NCI-H524 (cell line): ENCODE measurements at places on chromosomes 3 and 15.
A peak's percentile ranks its signal among the peaks of the same experiment; 100 is the strongest.

- DNase-seq = no peak
These were observed 15.9 kb upstream of the ACTL6A start for GRCh38 chr3:179546814-179547241.

DNA sequence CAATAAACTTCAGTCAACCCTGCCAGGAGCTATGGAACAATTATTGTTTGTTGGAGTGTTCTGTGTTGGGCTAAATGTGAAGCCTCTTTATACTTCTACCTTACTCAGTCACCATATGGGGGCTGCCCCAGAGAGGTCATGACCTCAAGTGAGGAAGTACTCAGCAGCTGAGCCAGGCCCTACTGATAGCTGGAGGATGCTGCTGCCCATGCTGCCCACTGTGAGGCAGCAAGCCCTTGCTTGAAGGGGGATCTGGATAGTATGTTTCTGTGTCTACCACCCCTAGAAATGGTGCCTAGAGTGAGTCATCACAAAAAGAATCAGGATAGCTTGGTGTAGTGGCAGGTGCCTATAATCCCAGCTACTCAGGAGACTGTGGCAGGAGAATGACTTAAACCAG lies 4.5 kb upstream of the RPL24 start:
- no peak for DNase-seq

- DNase-seq = peak; percentile 81
These were observed 313.4 kb upstream of the CHRM5 start for GRCh38 chr15:33654860-33655259.

DNA sequence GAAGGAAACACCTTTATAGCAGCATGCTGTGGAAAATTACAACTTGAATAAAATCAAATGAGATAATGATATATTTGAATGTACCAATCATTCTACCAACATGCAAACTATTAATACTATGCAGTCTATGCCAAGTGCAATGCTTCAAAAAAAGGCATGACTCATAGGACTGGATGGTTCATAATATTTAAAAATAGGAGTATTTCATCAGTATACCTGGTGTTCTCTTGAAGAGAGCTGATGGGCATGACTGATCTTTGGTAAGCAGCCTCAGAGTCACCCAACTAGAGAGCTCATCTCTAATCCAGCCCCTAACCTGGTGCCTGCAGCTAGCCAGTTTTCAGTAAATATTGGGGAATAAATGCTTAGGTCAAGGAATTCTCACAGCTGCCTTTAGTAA lies 434.7 kb upstream of the ARRDC4 start:
- DNase-seq = no peak

GRCh38 chr3:152549263-152549662 lies 280.5 kb downstream of the MBNL1 start:
- no peak for DNase-seq

GRCh38 chr15:49558929-49559328 lies 61.7 kb downstream of the FAM227B start:
- DNase-seq = no peak

- DNase-seq = no peak
These were observed 27.5 kb upstream of the FAM81A start for GRCh38 chr15:59410391-59410896.

DNA sequence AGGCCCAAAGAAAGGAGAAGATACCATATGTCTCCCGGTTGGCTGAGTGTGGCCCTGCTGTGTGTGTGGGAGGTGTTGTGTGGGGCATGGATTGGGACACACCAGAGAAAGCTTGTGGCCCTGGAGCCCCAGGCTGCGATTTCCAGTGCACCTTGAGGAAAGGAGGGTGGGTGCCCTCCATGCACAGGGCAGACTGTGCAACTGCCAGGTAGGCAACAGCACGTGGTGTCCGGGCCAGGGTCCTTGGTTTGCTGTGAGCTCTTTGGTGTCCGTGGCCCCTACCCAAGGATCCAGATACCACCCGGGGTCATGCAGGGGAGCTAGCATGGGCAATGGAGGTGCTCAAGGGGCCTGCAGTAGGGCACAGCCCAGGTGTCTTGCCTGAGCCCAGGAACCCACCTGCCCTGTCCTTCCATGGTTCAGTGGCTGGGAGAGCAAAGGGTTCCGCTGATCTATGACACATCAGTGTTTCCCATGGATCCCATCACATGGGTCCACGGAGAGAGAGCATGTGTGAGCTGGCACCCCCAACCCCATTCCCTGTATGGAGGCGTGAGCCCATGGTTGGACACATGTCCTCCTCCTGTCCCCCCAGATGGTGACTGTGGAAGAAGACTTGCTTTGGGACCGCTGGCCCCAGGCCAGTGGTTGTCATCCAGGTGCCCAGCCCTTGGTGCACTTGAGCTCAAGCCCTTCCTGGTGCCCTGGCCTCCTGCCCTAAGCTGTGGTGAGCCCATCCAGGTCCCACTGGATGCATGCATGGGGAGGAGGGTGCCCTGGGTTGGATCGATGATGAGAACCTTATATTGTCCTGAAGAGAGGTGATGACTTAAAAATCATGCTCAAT lies 223.4 kb downstream of the SNRPN start:
- DNase-seq = no peak

GRCh38 chr15:33720952-33721351 lies 247.3 kb upstream of the CHRM5 start:
- no peak for DNase-seq

GRCh38 chr15:89330119-89330518 lies 4.5 kb downstream of the POLG start:
- DNase-seq = no peak

- DNase-seq = no peak
These were observed 931.6 kb upstream of the CFAP20DC start for GRCh38 chr3:59981377-59981776.

GRCh38 chr3:16216373-16216935 lies 42.0 kb downstream of the GALNT15 start:
- DNase-seq = no peak

DNA sequence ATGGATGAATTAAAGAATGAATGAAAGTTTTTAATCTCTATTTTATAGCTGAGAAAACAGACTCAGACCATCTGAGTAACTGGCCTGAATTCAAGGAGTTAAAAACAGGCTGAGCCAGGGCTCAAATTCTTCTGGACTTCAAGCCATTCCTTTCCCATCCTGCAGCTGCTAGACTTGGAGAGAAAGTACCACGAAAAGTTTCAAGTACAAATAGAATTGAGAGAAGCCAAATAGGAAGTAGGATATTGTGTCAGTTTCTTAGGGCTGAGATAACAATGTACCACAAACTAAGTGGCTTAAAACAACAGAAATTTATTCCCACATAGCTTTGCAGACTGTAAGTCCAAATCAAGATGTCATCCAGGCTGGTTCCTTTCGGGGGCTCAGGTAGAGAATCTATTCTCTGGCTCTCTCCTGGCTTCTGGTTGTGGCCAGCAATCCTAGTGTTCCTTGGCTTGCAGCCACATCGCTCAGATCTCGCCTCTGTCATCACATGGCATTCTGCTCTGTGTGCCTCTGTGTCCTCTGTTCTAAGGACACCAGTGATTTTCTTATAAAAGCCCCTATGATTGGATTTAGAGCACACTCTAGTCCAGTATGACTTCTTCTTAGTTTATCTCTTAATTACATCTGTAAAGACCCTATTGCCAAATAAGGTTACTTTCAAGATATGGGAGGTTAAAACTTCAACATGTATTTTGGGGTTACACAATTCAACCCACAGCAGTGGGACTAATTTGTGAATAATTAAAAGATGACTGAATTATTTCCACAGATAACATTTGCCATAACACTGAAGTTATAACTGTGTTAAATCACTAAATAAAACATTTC lies 25.7 kb upstream of the GOLIM4 start:
- DNase-seq = no peak

DNA sequence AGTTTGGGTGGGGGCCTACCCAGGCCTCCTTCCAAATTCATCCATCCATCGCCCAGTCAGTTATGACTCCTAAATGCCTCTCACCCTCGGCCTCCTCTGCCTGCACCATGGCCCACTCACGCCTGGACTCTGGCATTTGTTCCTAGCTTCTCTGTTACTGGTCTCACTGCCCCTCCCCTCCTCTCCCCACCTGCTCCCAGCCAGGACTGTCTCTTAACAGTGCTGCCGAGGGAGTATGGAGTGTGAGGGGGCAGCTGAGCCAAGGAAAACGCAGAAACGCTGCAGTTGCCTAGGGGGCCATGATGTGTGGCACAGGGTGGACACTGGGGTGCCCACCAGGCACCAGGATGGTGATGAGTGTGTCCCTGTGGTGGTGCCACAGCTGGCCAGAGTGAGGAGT lies 3.1 kb downstream of the RCCD1 start:
- no peak for DNase-seq

DNA sequence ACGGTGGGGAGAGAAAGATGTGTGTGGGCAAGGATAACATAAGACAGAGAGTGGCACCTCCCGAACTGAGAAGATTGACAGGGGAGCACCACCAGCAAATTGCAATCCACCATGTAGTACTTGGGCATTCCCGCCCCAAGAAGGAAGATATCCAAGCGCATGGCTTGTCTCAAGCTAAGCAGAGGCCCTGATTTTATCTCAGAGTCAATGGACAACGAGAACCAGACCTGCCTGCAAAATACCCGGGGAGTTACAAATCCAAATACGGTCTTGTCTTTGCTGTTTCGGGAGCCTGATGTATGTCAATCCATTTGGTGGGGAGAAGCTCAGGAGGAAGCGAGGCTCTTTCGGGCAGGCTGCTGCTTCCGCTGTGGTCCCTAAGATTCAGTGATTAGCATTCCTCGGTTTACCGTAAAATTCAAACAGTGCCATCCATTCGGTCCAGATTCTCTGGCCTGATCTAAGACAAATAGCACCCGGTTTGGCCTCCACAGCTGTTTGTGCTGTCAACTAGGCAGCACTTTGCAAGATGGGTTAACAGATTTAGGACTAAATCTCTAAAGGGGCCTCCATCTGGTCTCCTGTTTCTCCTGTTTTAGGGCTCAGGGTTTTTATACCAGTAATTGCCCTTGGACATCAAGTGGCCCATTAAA lies 97.7 kb upstream of the WNT5A start:
- DNase-seq = peak; percentile 98

GRCh38 chr3:61928776-61929314 lies 367.5 kb downstream of the PTPRG start:
- DNase-seq = no peak

DNA sequence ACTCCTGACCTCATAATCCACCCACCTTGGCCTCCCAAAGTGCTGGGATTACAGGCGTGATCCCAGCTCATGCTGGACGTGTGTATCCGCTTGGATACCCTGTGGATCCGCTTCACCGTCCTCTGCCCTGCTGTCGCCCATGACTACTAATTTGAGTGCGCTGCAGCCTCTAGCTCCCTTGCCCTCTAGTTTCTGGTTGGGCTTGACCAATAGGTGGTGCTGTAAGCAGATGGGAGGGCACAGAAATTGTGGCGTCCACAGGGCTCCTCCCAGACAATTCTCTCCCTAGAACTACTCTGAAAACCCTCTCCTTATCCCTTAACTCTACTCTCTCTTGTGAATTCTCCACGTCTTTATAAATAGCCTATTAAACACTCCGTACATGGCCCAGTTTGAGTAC lies 36.2 kb downstream of the ZPLD1 start:
- DNase-seq = no peak

DNA sequence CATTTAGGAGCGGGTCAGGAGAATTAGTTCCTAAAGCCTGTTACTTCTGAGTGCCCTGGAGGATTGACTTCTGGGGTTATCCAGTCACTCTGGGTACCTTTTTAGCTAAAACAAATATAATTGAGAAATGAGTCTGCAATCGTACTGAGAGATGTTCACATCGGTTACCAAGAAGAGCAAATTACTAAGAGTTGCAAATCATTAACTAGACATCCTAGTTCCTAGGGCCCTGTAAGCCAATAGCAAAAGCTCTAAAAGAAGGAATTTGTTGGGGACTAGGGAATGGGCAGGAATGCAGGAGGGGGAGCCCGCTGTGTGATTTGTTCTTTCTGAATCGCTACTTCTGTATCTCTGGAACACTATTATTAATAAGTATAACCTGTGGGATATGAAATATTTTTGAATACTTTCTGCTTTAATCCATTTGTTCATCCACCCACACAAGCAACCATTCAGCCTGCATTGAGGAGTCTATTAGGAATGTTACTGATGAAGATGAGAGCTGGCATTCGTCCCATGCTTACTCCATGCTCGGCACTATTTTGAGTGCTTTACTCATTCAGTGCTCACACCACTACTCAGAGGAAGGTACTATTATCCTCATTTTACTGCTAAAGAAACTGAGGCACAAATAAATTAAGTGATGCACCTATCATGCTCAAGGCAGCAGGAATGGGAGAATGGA lies 31.5 kb upstream of the KY start:
- DNase-seq = no peak

DNA sequence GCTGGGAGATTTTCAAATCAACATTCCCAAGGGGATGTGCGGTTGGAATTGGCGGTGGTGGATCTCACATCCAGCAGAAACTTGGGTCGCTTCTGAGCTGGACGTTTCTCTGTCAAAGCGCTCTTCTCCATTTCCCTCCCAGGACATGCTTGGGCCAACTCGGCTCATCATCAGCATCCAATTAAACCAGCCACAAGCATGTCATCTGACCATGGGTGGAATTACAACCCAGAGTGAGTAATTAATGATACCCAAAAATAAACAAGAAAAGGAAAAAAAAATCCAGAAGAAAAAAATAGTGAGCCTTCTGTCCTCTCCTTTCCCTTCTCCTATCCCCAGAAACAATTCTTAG lies 111.2 kb downstream of the XXYLT1 start:
- no peak for DNase-seq
